ENCODE measurements at places on chromosomes 16 and 17.

DNA sequence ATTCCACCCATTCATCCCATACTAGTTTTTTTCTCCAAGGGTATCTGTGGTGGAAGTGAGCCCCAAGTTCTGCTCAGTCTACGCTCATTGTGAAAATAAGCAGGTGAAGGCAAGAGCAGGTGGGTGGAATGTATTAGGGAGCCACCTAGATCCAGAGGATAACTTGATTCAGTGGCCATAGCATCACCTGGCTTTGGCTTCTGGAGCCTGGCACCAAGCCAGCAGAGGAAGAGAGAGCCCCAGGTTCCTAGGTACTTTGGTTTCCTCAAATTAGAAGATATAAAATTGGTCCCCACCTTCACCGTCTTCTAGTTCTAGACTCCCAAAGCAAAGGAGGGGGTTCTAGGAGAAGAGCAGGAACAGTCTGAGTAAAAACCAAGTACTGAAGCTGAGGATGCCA lies 4.1 kb downstream of the FXR2 start:
- no peak for DNase-seq

GRCh38 chr16:17241264-17241835 lies 229.4 kb downstream of the XYLT1 start:
- DNase-seq, result no peak

DNA sequence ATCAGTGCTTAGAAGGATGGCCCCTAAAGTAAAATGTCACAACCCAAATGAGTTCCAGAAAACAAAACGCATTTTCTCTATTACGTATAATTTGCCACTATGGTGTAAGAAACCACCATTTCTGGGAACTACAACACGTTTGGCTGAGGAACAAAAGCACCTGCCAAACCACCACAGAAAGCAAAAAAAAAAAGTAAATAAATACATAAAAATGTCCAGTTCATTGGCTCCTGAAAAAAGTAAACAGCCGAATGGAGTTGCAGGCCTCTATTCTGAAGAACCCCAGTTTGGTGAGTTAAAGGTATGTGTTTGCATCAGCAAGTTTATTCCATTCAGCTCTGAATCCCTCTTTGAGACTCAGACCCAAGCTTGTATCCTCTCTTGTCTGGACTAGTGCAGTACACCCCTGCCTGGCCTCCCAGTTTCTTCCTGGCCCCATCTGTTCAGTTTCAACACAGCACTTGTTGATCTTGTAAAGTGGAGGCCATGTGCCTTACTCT lies 36.9 kb downstream of the ERN1 start:
- no peak for DNase-seq

DNA sequence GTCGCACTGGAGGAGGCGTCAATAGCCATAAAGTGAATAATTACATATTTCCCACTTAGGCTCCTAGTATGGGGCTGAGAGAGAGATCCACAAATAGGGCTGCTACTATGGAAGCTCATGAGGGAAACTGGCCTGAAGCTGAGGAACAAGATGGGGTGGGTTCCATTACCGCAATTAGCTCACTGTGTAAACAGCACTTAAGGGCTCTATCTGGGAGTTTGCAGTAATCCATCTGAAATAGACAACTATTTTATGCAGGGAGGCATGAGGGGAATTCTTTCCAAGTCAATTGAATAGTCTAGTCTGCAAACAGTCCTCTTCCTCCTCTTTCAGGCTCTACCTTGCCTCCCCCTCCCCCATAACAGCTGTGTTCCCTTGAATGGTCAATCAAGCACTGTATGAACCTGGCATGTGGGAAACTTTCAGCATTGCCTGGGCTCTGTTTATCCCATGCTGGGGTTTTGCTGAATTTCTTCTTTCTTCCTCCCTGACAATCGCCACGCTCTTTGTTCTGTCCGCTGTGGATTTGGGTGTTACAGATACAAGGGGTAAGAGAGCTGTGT lies 56.1 kb upstream of the MAF start:
- DNase-seq, result no peak

- peak; percentile 85 for DNase-seq
Measured at GRCh38 chr16:4425378-4426020, at the start of gene DNAJA3. TSS of gene DNAJA3 (plus strand) at chr16:4425868. CDS start at chr16:4425882, 14 bp downstream.

- DNase-seq, result no peak
Measured at GRCh38 chr17:59380474-59380873, 49.0 kb downstream of the YPEL2 start.

- DNase-seq, result no peak
Measured at GRCh38 chr17:48577946-48578615, at the start of gene HOXB4. TSS of gene HOXB4 (minus strand) at chr17:48578350. CDS start at chr17:48578319, 31 bp downstream.

DNA sequence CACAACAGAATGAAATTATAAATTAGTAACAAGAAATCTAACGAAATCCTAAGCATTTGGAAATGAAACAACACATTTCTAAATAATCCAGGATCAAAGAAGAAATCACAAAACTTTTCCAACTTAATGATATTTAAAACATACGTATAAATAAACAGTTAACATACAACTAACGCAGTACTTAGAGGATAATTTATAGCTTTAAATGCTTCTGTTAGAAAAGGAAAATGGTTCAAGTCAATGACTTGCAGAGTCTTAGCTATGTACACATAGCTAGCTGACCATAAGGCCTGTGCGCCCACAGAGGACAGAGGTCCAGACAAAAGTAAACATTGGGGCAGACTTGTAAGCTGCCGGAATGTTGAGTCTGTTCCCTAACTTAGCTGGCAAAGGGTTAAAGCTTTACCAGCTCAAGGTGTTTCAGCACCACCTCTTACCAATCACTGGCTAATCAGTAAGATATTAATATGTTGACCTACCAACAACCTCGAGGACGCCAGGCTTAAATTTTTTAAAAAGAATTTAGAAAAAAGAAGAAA lies 84.6 kb downstream of the PARN start:
- DNase-seq, result no peak

DNA sequence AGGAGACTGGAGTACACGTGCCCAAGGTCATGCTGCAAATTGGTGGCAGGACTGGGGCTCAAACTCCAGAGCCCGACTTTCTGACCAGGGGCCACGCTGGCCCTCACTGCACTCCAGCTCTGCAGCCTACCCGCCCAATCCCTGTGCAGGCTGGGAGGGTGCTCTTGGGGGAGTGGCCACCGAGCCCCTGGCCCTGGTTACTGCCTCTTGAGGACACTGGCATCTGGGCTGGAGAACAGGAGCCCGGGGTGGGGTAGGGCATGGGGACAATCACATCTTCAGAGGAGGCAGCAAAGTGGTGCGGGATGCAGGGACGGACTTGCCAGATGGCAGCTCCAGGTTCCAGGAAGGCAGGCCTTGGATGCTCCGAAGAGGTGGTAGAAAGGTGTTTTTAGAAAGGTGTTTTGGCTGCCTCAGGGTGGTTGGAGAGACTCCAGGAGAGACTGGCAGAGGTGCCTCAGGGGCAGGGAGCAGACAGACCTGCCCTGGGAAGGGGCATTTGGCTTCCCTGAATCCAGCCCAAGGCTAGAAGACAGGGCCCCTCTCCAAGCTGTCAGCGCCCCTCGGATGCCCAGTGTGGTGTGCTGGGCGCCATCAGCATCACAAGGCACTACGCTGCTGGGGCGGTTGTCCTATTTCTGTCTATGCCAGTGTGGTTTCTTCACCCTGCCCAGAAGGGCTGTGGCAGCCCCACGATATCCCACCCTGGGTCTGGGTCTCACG lies 220.6 kb downstream of the NTN1 start:
- DNase-seq, result no peak

- DNase-seq, result no peak
Measured at GRCh38 chr16:67263201-67263600, 14.4 kb downstream of the SLC9A5 start.

- no peak for DNase-seq
Measured at GRCh38 chr16:27703545-27703944, 153.6 kb downstream of the KATNIP start.

GRCh38 chr16:89062389-89063345 lies 31.0 kb upstream of the ACSF3 start:
- DNase-seq, result no peak

DNA sequence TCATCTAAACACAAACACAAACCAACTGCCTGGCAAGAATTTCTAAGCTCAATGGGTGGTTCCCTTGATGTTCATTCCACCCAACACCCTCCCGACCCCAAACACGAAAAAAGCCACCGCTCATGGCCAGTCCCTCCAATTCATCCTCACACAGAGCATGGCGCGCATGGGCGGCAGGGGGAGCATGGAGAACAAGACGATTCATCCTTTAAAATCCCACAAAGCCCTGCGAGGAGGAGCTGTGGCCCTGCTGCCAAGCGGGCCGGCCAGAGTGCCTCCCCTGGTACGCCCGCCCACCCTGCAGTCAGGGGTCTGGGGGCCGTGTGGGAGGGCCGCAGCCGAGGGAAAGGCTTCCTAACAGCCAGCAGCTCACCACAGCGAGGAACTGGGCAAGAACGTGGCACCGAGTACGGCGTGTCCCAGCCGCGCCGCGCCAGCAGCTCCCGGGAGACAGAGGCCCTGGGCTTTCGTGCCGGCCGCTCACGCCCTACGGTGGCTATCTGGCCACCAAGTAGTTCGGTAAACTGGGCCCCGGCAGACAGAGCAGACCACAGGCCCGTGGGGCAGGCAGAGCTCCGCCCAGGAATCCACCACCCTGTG lies 60.9 kb downstream of the KLHDC4 start:
- DNase-seq, result no peak

DNA sequence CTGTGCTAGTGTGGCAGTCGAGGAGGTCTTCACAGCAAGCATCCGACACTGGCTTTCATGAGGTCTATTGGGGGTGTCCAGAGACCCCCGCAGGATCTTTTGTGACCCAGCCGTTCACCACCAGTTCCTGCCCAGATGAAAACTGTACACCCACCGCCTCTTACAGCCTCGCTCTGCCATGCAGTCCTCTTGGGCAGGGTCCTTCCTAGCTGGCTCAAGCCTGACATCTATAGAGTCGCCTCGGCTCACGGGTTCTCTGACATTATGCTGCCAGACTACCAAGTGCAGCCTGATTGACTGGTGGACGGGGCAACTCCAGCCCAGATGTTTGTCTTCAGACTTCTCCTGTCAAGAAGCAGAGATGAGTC lies 14.6 kb upstream of the CLEC10A start:
- DNase-seq, result no peak

- no peak for DNase-seq
Measured at GRCh38 chr16:88622866-88623265, 15.5 kb upstream of the IL17C start.

DNA sequence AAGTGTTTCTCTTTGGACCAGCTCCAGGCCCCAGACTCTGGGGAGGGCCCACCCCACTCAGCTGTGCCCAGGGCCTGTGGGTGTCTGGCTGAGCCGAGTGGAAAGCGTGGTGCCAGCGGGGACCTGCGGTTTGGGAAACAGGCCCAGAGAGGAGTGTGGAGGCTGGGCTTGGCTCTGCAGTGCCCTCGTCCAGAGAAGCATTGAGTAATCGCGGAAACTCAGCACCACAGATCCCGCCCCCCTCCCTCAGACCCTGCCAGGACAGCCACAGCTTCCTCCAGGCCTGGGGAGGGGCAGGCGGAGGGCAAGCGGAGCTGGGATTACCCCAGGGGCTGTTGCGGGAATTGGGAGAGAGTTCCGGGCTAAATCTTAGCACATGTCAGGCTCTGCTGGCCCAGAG lies 14.6 kb upstream of the PITPNA start:
- DNase-seq, result no peak

DNA sequence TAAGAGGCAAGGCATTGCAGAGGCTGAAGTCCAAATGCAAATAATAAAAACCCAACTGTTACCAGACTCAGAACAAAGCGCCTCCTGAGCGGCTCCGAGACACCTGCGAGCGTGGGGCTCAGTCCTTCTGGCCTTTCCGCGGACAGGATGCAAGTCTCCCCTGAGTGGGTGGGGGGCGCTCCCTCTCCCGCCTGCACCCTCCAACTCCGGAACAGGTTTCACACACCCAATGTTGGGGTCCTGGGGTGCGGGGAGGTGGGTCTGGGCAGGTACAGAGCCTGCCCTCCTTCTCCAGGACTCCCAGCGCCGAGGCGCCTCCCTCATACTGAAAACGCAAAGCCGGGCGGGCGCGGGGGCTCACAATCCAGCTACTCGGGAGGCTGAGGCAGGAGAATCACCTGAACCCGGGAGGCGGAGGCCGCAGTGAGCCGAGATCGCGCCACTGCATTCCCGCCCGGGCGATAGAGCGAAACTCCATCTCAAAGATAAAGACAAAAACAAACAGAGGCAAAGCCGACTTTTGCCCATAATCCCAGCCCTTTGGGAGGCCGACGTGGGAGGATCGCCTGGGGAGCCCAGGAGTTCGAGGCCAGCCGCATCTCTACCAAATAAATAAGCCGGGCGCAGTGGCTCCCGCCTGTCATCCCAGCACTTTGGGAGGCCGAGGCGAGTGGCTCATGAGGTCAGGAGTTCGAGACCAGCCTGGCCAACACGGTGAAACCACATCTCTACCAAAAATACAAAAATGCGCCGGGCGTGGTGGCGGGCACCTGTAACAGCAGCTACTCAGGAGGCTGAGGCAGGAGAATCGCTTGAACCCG lies 893 bp downstream of the GINS2 start:
- no peak for DNase-seq

- no peak for DNase-seq
Measured at GRCh38 chr16:56067406-56067805, 123.9 kb upstream of the GNAO1 start.

DNA sequence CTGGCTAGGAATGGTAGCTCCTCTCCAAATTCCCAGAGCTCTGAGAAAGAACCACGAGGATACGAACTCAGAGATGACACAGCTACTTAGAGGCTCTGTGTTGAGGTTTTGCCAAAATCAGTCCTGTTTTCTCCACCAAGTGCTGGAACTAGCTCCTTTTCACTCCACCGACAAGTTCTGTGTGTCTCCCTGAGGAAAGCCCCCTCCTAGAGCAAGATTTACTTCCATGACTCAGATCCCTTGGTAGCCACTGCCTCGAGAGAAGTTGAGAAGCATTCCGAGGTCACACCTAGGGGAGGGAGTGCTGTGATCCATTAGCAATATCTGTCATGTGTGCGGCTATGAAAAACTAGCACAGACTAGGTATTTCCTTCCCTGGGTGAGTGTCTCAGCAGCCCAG lies 30.6 kb downstream of the IL21R start:
- no peak for DNase-seq

GRCh38 chr16:11586856-11587642 lies at the start of gene LITAF:
TSS of gene LITAF (minus strand) at chr16:11586919. CDS start at chr16:11556730, 30,189 bp downstream.
- DNase-seq, result no peak

GRCh38 chr17:19800571-19800970 lies 52.5 kb upstream of the ALDH3A1 start:
- no peak for DNase-seq

DNA sequence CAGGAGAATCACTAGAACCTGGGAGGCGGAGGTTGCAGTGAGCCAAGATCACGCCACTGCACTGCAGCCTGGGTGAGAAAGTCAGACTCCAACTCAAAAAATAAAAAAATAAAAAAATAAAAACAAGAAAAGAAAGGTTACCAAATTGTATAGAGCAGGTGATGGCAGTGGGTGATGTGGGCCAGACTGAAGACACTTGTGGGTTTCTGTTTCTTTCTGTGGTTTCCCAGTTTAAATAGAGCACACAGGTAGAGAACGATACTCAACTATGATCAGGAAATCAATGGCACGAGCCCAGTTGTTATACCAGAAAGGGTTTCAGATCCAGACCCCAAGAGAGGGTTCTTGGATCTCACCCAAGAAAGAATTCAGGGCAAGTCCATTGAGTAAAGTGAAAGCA lies 32.6 kb downstream of the NUBP1 start:
- DNase-seq, result no peak

- no peak for DNase-seq
Measured at GRCh38 chr16:67886387-67886786, 1.7 kb downstream of the NRN1L start.

Measured in left renal pelvis (tissue), 4 donors.